ENCODE measurements at places on chromosomes 2 and 18. TPM values are rescaled to one million over a fixed set of nuclear protein-coding genes. Genes with fewer than 3 reads are reported as not detected.

The KCNG3 gene
- 1.5 TPM for total RNA-seq

The UPP2 gene
- not detected for total RNA-seq

DNA sequence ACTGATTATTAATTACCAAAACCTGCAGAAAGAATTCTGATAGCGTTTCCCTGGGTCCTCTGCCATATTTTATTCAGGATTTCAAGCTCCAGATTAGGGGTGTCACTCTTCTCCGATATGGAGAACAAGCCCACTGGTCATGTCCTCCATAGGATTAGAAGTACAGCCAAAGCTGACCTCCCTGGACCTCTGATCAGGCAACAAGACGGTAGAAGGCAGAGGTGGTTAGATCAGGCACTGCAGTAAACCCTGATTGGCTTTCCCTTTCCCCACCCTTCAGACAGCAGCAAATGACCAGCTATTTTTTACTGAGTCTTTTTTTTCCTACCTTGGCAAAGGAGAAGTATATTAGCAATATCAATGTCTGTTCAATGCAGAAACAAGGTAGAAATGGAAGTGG, 37.7 kb downstream of the SPC25 start:
- H3K4me3 ChIP-seq: no peak overlapping the region
- H3K27ac ChIP-seq: no peak overlapping the region
- peaks cover 5% of the 10 kb centered on the region for H3K36me3 ChIP-seq
- H3K27me3 ChIP-seq: no peaks in the 10 kb centered on the region

GRCh38 chr2:143226714-143227541, 97.7 kb downstream of the ARHGAP15 start:
- peaks cover 51% of the 10 kb centered on the region for H3K4me1 ChIP-seq
- peak overlapping the region; percentile 23 for H3K27ac ChIP-seq
- no peaks in the 10 kb centered on the region for H3K27me3 ChIP-seq
- no peak for DNase-seq
- no peak overlapping the region for H3K4me3 ChIP-seq

- DNase-seq: no peak
- no peaks in the 10 kb centered on the region for H3K27me3 ChIP-seq
- no peaks in the 10 kb centered on the region for H3K4me1 ChIP-seq
- H3K27ac ChIP-seq: no peak overlapping the region
- H3K4me3 ChIP-seq: no peak overlapping the region
Measured at GRCh38 chr2:184769023-184769422, 170.7 kb downstream of the ZNF804A start.

- no peaks in the 10 kb centered on the region for H3K36me3 ChIP-seq
- no peak overlapping the region for H3K4me3 ChIP-seq
- H3K27me3 ChIP-seq: no peaks in the 10 kb centered on the region
- H3K27ac ChIP-seq: no peak overlapping the region
- no peak for DNase-seq
Measured at GRCh38 chr2:212050871-212051270, 487.7 kb downstream of the ERBB4 start.

GRCh38 chr2:104889960-104890684, 36.2 kb downstream of the POU3F3 start:
- H3K27me3 ChIP-seq: peaks cover 6% of the 10 kb centered on the region
- H3K4me3 ChIP-seq: no peak overlapping the region
- no peak for DNase-seq
- peaks cover 15% of the 10 kb centered on the region for H3K4me1 ChIP-seq
- no peak overlapping the region for H3K27ac ChIP-seq

DNA sequence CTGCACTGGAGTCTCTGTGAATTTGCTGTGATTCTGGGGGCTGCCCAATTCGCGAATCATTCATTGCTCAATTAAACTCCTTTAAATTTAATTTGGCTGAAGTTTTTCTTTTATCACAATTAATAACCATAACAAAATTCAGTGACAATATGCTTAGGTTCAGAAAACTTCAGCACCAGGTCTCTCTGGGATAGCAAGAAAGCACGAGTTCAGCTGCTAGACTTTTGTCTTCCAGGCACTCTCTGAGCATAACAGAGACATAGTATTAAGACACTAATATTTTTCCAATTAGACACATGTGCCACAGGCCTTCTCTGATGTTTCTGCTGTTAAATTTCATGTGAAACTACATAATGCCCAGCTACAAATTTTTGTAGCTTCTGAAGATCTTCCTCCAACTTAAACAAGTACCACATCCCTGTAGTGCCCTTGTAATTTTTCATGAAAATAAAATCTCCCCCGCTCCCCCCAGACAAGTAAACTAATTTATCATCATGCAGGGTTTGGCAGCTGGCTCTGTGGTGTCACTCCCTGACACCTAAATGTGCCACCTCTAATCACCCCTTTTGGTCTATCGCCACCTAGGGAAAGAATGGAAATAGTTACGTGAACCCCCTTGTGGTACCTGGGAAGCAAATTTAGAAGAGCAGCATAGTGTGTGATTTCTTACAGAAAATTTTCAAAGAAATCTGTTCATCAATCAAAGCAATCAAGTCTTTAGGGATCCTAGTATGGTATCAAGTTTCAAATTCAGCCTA, 94.1 kb downstream of the CSRNP3 start:
- no peak overlapping the region for H3K27ac ChIP-seq
- no peaks in the 10 kb centered on the region for H3K36me3 ChIP-seq
- H3K27me3 ChIP-seq: peaks cover 8% of the 10 kb centered on the region
- DNase-seq: peak; percentile 2
- H3K4me3 ChIP-seq: no peak overlapping the region

GRCh38 chr18:65990944-65991708, 240.3 kb downstream of the CDH7 start:
- H3K36me3 ChIP-seq: no peaks in the 10 kb centered on the region
- H3K4me3 ChIP-seq: no peak overlapping the region
- no peak overlapping the region for H3K27ac ChIP-seq
- no peak for DNase-seq

The MALL gene
- not detected for total RNA-seq

DNA sequence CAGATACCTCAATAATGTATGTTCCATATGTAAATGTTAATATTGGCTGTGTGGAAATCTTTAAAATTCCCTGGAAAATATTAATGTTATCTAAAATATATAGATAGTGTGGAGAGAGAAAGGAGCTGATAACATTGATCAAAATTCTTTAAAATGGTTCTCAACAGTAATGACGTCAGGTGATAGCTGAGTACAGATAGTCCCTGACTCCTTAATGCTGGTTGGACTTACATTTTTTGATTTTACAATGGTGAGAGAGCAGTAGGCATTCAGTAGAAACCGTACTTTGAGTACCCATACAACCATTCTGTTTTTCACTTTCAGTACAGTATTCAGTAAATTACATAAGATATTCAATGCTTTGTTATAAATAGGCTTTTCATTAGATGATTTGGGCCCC, 146.6 kb downstream of the GALNT3 start:
- no peaks in the 10 kb centered on the region for H3K36me3 ChIP-seq
- H3K4me3 ChIP-seq: no peak overlapping the region
- no peak overlapping the region for H3K27ac ChIP-seq
- DNase-seq: no peak

The ALPG gene
- not detected for total RNA-seq

The MARCO gene
- not detected for total RNA-seq

DNA sequence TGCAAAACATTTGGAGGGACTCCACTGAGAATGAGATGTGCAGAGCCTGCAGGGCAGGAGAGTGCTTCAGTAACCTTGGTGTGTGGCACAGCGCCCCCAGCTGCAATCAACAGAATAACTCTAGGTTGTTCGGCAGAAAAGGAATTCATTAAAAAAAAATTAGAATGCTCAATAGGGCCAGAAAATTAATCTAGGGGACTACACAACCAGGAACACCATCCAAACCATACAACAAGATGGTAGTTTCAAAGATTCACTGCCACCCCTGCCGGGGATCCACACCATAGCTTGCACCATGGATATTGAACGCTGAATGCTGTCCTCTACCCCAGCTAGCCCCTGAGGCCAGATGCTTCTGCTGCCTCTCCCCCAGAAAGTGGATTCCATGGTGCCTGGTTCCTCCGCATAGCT, 50.1 kb downstream of the THUMPD2 start:
- no peak overlapping the region for H3K4me3 ChIP-seq
- H3K4me1 ChIP-seq: peaks cover 4% of the 10 kb centered on the region
- peaks cover 12% of the 10 kb centered on the region for H3K36me3 ChIP-seq

The NRP2 gene
- 1.6 TPM for total RNA-seq

Measured in activated CD8-positive, alpha-beta T cell treated with anti-CD3 and anti-CD28 coated beads for 36 hours (primary cell).